ENCODE measurements at places on chromosomes 2 and 18. TPM values are rescaled to one million over a fixed set of nuclear protein-coding genes. Genes with fewer than 3 reads are reported as not detected.

Gene VIT
- 3.9 TPM for total RNA-seq

Gene NR4A2
- 2.2 TPM for total RNA-seq

Gene C1QL2
- total RNA-seq = 0.48 TPM

Gene OXER1
- total RNA-seq = 3.9 TPM

Gene RPIA
- total RNA-seq = 6.3 TPM

Gene REG3A
- 3.6 TPM for total RNA-seq

Gene IMPACT
- total RNA-seq = 63.3 TPM

Gene GALNT3
- total RNA-seq = 11.8 TPM

Gene TTN
- 14.0 TPM for total RNA-seq

Gene DNAJC5G
- total RNA-seq = not detected

Gene RAB1A
- 80.2 TPM for total RNA-seq

Gene CGREF1
- total RNA-seq = 11.6 TPM

Gene MATN3
- 4.1 TPM for total RNA-seq

Gene PRKAG3
- not detected for total RNA-seq

Gene FRZB
- 3.9 TPM for total RNA-seq

Gene BMP10
- 0.48 TPM for total RNA-seq

Gene IFIH1
- 17.1 TPM for total RNA-seq

Gene CYP26B1
- 0.48 TPM for total RNA-seq

Data from umbilical cord (tissue), 2 donors.